Activated naive CD4-positive, alpha-beta T cell treated with anti-CD3 and anti-CD28 coated beads, Interleukin-2, amount 10 ng/mL, durations not matched to agents 7 days and 5 days (primary cell): ENCODE measurements at places on chromosomes 4 and X.

DNA sequence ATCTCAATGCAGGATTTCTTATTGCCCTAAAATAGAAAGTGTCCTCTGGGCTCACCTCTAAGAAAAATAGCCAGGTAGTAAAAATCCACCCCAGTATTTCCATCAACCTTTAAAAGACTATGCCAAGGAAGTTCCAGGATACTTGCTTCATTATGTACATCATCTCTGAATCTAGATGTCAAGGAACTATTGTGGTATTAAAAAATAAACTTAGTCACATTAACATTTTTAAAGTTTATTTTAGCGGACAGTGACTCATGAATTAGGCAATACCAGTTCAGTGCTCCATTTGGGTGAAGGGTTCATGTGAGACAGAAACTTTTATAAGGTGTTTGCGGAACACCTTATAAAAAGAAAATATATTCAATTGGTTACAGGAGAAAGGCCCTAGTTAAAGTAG lies 209.2 kb downstream of the ADAM29 start:
- DNase-seq: no peak

DNA sequence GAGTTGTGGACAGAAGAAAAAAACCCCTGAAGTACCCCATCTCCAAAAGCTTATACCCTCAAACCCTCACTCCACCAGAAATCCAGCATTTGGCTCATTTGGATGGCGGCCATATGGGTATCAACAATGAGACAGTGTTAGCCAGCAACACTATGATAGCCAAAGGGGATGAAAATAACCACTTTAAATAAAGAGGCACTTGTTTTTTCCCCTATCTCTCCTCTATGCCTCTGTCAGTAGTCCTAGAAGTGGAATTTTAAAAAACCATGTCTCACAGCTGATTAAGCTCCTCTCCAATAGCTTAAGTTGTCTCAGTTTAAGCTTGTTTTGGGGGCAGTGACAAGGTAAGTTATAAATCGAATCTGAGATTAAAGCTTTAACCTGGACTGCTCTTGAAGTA lies 124.0 kb downstream of the MOSPD2 start:
- no peak for DNase-seq

DNA sequence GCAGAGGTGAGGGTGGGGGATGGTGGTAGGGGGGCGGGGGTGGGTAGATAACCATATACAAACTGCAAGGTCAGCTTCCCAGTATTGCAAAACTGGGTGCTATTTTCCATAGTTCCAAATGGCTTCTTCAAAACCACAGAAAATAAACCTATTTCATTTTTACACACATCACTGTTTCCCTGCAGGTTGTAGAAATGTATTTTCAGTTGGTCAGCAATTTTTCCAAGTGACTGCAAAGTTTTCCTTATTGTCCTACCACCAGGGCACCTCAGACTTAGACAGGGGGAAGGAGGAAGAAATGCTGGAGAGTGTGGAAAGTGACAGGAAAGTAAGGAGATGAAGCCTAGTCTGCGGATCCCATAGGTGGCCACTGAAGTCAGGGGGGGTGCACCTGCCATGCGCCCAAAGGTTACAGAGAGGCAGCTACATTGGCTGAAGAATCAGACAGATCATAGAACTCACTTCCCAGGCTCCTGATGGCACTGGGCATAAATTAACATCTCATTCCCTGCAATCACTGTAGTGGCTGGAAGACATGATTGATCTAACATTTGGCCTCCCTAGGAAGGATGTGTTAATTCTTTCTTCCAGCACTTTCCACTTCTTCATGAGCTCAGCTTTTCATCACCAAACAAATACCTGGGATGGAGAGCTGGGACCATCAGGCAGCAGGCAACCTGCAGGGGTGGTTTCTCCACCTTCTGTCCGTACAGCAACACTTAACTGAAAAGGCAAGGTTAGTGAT lies 402.0 kb downstream of the HNRNPD start:
- no peak for DNase-seq

DNA sequence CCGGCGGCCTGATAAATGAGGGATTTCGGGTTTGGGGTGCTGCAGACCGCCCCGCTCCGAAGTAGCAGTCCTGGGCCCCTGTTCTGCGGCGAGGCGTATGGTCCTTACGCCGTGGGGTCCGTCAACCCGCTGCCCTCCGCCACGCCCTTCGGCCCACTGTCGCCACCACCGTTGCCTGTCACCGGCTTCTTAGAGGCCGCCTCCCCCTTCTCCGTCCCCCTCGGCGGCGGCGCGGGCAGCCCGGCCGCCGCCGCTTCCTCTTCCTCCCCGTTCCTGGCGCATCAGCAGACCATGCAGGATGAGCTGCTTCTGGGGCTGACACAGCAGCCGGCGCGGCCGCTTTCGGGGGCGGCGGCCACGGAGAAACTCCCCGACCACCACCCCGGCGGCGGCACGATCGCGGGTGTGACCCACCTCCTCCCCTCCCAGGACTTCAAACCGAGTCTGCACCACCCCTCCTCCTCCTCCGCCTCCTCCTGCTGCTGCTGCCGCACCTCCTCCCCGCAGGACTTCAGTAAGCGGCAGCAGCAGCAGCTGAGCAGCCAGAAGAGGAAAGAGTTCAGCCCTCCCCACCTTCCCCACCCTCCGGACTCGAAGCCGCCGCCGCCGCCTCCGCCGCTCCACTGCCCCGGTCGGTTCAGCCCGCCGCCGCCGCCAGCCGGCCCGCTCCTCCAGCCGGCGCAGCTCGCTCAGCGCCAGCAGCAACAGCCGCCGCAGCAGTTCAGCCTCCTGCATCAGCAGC lies 549 bp downstream of the CPEB2 start:
- DNase-seq: peak; percentile 89

DNA sequence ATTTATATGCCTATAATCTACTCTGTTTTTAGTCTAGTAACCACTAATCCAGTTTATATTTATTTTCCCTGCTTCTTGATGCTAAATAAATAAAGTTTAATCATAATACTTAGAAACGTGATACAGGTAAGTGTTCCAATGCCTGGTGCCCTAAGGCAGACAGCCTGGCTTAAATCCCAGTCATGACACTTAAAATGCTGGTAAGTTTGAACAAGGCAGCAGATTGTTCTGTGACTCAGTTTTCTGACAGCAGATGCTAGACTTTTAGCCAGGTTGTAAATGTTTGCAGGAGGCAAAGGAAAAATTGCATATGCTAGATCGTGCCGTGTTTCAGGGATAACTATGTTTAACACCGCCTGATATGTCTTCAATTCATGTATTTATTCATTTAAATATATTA lies 2661.6 kb downstream of the PCDH7 start:
- no peak for DNase-seq

- no peak for DNase-seq
Observed at GRCh38 chr4:144310535-144310934, 170.0 kb upstream of the GYPA start.

DNA sequence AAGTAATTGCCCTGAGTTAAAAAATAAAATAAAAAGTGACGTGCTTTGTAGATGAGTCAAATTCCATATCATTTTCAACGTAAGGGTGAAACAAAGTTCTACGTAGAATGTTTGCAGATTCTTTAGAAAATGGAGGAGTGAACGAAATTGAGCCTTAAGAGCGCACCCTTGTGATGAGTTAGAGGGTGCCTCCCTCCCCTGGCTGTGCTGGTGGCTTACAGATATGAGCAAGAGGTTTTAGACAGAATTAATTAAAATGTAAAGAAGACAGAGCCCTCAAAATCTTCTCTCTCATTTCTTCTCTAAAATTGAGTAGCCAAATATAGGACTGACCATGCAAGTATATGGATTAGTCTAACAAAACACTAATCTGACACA lies 30.2 kb upstream of the LGI2 start:
- DNase-seq: no peak

DNA sequence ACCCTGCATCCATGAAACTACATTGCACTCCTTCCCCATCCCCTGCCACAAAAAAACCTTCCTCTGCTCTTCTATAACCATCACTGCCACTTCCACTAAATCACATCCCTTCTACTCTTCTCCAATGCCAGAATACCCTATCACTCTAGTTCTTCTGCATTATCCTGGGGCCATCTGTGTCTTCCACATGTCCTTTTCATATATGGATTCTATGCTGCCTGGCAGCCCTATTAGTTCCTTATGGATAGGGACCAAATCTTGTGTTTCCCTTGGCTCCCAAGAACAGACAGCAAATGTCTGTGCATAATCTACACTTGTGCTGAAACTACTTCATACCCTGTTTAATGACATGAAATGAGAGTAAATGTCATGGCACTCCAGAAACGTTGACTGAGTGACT lies 68.0 kb downstream of the LHFPL1 start:
- DNase-seq: no peak

DNA sequence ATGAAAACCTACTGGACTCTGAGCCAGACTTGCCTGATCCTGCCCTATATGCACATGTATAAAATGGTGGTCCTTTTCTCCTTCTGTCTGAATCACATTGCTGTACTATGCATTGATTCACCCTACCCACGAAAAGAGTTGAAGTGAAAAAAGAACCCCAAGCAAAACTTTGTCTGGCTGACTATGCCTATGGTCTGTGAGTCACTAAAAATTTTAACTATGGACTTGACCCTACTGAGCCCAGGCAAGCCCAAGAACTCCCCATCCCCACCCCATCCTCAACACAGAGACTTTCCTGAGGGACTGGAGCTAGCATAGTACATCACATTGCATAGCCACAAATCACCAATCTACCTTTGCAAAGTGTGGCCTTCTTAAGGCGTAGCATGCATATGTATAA lies 116.6 kb upstream of the TENM3 start:
- DNase-seq: no peak

- no peak for DNase-seq
Observed at GRCh38 chrX:29478336-29479069, 736.9 kb upstream of the MAGEB2 start.

- no peak for DNase-seq
Observed at GRCh38 chr4:145217349-145217748, 37.0 kb upstream of the OTUD4 start.

DNA sequence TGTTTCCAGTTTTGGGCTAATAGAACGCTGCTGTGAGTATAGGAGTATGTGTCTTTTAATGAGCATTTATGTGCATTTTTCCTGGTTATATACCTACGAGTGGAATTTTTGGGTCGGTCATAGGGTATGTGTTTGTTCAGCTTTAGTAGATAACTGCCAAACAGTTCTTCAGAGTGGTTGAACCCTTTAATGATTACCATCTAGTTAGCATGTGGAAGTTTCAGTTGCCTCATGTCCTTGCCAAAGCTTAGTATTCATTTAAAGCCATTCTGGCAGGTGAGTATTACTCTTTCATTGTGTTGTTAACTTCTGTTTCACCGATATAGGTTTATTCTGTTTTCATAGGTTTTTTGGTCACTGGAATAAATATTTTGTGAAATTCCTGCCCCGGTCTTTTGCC lies 229.1 kb downstream of the ARHGAP10 start:
- no peak for DNase-seq
